ENCODE measurements at places on chromosomes 1 and 21.

- no peak for DNase-seq
Observed at GRCh38 chr1:160794376-160794775, 1.6 kb upstream of the LY9 start.

DNA sequence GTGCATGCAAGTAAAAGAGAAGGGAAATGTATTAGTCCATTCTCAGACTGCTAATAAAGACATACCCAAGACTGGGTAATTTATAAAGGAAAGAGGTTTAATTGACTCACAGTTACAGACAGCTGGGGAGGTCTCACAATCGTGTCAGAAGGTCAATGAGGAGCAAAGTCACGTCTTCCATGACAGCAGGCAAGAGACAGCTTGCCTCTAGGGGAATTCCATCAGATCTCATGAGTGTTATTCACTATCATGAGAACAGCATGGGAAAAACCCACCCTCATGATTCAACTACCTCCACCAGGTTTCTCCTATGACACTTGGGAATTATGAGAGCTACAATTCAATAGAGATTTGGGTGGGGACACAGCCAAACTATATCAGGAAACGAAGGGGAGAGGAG lies 8.1 kb downstream of the KRTAP21-3 start:
- DNase-seq = no peak

DNA sequence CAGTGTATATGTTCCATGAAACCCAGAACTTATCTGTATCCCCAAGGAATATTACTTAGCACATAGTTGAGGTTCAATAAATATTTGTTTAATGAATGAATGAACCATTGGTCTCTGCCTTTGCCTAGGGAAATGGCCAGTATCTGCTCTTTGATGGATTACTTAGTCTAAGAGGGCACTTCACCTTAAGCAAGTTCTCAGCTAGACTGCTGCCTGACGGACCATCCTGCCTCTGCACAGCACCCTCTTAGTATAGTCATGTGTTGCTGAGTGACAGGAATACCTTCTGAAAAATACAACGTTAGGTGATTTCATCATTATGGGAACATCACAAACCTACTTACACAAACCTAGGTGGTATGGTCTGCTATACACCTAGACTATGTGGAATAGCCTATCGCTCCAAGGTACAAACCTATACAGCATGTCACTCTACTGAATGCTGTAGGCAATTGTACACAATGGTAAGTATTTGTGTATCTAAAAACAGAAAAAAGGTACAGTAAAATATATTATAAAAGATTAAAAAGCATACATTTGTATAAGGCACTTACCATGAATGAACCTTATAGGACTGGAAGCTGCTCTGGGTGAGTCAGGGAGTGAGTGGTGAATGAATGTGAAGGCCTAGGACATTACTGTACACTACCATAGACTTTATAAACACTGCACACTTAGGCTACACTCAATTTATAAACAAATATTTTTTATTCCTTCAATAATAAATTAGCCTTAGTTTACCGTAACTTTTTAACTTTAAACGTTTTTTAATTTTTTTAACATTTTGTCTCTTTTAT lies 83.7 kb upstream of the LRRC8D start:
- DNase-seq = no peak

DNA sequence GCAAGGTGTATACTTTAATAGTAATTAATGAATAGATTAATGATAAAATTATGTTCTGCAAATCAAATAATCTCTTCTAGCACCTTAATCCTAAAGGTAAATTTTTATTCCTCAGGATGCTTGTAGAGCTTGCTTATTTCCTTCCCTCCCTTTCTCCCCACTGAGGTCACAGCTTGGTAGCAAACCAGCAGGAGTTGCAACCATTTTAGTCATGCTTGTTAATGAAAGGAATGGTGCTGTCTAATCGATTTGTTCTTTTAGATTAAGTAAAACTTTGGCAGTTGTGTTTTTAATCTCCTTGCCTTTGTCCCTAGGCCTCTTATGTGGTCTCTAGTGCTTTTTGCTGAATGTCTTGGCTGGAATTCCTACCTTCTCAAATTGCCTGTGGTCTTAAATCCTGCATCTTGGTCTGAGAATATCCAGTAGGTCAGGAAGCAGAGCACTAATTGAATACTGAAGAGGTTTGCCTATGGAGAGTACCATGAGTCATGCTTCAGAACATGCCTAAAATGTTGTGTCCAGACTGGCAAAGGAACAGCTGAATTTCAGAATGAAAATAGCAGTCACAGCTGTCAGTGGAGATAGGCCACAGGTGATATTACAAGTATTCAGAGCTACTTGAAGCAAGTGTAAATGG lies 36.3 kb upstream of the RWDD3 start:
- no peak for DNase-seq

- DNase-seq = no peak
Observed at GRCh38 chr1:152112101-152112884, 3.0 kb downstream of the TCHH start.

GRCh38 chr1:227917081-227917950 lies 30.4 kb downstream of the WNT9A start:
- no peak for DNase-seq

DNA sequence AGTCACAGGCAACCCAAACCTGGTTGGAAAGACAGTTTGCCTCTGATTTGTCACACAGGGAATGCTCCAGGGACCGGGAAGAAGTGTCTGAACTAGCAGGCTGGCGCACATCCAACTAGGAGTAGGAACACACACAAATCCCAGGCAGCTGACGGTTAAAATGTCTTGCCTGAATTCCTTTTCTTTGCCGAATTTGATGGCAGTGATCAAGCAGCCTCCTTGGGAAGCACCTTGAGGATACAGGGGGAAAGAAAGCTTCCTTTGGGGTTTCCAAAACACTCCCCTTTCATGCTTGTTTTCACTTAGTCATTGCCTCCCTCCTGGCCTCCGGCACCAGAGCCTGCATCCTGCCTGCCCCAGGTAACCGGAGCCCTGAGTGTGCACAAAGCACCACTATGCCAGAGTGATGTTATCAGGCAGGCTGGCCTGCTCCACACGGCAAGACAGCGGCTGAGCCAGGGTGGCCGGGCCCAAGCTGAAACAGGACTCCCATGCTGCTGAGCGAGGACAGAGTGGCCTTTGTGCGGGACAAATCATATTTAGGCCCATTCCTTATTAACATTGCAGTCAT lies 193.8 kb downstream of the LMX1A start:
- DNase-seq = no peak

DNA sequence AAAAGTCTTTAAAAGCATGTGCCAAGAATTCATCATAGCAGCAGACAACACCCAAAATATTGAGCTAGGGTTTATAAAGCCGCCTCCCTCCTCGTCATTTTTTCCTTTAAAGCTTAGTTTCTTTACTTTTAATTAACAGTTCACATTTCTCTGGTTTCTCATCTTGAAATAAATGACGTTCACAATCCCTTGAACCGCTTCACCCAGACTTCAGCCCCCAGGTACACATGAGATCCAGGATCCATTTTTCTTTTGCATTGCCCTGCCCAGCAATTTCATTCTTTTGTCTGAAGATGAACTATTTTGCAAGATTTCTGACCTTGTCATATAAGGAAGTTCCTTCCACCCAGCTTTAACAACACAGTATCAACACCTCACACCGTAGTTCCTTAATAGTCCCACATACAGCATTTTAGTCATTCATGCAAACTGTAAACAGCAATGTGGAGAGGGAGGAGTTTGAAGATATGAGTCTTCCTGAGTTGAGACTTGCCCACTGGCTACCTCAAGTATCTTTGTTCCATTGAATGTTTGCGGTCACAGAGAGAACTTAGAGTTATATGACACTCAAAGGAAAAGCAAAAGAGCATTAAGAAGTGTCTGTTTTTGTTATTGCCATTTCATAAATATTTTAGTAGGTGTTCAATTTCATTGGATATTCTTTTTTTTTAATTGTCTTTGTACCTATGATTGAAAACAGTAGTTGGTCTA lies 35.3 kb upstream of the CACYBP start:
- no peak for DNase-seq

GRCh38 chr1:23436520-23437354 lies 12.2 kb upstream of the TCEA3 start:
- peak; percentile 40 for DNase-seq

DNA sequence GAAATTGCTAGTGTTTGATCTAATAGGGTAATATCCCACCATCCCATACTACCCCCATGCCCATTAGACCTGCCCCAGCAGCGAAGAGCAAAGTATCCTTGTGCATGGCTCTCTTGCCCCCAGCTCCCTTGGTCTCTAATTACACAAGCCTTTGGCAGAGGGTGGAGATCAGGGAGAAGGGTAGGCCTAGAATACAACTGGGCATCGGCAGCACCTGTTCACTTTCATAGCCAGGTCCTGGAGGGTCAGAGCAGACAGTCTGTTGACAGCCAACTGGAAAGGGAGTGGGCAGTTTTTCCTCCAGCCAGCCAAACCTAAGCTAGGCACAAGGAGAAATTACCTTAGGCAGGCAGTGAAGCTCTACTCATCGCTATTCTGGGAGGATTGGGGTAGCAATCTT lies 2.7 kb upstream of the PIGC start:
- DNase-seq = no peak

DNA sequence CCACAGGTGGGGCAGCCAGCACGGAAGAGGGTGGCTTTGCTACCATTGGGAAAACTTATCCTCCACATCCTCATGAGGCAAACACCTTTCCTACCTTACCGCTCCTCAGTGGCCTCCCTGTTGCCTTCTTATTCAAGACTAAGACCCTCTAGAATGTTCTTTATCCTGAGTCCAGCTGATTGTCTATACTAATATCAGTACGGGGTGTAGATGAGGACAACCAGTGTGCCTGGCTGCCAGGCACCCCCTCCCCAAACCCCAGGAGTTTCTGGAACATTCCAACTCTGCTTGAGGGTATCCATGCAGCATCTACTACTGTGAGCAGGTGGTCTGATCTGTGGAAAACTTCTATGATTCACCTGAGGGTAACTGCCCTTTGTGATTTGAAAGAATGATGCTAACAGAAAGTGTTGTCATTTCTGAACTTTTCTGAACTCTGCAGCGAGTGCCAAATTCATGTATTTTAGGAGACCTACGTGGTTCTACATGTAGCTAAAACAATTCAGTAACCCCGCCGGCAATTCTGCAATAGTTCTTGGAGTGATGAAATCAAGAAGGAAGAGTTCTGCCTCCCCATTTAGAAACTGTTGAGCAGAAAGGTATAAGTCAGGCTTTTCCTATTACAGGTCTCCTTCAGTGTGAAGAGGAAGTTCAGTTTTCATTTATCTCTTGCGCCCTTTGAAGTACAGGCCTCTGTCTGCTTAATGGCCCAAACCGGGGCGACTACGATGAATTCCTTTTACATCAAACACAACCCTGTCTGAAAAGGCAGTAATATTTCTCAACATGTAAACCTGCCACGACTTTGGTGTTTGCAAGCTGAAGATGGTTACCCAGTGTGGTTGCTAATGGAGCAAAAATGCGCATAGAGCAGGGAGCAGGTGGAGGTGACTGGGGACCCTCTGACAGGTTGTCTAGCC lies 80.4 kb downstream of the RUNX1 start:
- no peak for DNase-seq

- peak; percentile 42 for DNase-seq
Observed at GRCh38 chr1:210292231-210292871, 36.4 kb upstream of the HHAT start.

GRCh38 chr1:48697066-48697707 lies 79.5 kb downstream of the BEND5 start:
- peak; percentile 71 for DNase-seq

Data from activated naive CD8-positive, alpha-beta T cell treated with anti-CD3 and anti-CD28 coated beads, Interleukin-2, amount 50 U/mL, for 24 hours (primary cell).